ENCODE measurements at places on chromosomes 2 and 18.
A peak's percentile ranks its signal among the peaks of the same experiment; 100 is the strongest.

- no peak for DNase-seq
These were observed 103.8 kb upstream of the APCDD1 start for GRCh38 chr18:10350661-10351060.

- no peak for DNase-seq
These were observed 369 bp downstream of the SMCHD1 start for GRCh38 chr18:2655954-2656236.

DNA sequence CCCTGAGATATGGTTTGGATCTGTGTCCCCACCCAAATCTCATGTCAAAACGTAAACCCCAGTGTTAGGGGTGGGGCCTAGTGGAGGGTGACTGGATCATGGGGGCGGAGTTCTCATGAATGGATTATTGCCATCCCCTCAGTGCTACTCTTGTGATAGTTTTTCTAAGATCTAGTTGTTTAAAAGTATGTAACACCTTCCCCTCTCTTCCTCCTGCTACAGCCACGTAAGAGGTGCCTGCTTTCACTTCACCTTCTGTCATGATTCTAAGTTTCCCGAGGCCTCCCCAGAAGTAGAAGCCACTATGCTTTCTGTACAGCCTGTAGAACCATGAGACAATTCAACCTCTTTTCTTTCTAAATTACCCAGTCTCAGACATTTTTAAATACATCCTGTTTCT, 16.9 kb downstream of the PUM2 start:
- DNase-seq: no peak

DNA sequence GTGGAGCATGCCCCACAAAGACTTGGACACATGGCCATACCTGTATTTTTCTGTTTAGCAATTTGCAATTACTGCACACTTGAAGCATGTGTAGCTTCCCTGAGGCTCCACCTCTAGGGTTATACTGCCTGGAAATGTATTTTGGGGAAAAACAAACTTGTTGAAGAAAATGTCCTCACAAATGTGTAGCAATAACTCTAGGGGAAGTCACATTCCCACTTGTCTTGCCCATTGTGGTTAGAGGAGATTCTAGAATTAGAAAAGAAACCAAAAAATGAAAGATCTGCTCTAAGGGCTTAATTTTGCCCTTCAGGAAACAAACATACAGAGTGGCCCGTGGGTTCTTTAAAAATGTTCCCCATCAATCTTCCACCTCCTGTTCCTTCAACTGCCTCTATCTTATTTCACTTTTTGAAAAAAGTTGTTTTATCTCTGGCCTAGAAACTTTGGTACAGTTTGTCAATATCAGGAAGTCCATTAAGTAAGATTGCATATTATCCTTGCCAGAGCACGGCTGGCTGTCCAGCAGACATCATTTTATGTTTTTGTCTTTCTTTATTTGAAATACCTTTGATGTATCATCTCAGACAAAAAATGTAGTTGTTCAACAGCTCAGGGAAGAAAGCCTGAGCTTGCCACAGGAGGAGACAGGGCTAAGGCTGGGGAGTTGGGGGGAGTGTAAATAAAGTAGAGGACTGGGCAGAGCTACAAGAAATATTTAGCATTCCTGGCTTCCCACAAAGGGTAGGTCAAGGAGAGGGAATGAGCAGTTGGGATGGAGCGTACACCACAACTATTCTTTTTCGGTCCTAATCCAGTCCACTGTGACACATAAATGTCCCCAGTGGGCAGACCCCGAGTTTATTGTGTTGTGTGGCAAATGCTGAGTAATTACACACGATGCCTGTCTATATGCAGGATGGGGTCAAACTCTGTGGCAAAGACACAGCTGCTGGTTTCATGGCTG, 96.8 kb upstream of the CDC42EP3 start:
- DNase-seq: no peak

- DNase-seq: no peak
These were observed 58.1 kb upstream of the TMEM182 start for GRCh38 chr2:102703748-102704147.

DNA sequence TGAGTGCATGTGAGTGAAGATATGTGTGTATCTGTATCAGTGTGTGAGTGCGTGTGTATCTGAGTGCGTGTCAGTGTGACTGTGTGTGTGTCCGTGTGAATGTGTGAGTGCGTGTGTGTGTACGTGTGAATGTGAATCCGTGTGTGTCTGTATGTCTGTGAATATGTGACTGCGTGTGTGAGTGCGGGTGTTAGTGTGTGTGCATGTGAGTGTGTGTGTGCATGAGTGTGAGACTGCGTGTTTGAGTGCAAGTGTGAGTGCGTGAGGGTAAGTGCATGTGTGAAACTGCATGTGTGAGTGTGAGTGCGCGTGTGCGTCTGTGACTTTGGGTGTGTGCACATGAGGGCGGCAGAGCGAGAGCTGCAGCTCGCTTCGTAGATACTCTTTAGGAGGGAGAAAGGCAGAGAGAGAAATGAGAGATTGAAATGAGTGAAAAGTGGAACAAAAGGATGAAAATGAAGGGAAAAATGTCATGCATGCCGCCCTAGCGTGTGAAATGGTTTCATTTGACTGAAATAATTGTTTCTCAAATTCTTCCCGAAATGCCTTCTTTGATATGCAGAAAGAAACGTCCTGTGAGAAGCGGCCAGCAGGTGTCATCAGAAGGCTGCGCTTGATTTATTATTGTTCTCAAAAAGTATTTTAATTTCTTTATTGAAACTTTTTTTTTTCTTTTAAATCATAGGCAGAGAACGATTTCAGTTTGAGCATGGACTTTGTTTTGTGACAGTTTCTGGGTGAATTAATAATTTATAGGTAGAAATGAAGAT, 25.6 kb downstream of the ZNF407 start:
- DNase-seq: no peak

DNA sequence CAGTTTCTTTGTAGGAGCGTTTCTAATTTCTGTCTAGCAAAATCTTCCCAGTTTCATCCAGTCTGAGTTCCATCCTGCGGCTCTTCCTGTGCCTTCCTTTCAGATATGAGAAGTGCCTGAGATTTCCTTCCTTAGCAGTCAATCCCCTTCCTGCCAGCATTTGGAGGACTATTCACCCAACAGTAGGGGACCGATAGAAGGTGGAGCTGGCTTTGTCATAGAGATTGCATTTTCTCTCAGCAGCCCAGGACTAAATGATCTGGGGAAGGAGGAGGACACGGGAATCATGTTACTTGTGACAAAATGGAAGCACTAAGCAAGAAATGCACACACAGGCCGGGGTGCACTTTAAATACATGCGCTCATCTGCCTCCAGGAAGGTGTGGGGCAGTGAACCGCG, 5.6 kb upstream of the SMIM21 start:
- DNase-seq: no peak

- no peak for DNase-seq
These were observed 168.7 kb downstream of the TCF4 start for GRCh38 chr18:55419132-55419946.

- DNase-seq: no peak
These were observed 8.7 kb downstream of the CYRIA start for GRCh38 chr2:16656784-16657391.

- no peak for DNase-seq
These were observed 64.5 kb downstream of the SLC4A5 start for GRCh38 chr2:74278694-74279093.

DNA sequence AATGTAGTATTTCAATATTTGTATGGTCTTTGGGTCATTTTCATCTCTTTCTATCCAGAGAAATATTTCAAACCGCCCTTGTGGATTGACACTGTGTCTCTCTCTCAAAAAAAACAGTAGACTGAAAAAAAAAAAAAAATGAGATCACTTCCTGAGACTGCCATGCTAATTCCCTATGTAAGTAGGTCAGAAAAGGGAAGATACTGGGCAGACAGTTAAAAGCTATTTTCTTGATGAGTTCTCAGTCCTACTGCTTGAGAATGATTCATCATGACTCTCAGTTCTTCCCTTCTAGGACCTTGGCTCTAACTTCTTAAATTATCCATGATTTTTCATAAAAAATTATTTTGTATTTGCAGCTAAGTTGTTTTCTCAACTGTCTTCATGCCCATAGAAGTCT, 672.3 kb upstream of the REG3G start:
- no peak for DNase-seq

DNA sequence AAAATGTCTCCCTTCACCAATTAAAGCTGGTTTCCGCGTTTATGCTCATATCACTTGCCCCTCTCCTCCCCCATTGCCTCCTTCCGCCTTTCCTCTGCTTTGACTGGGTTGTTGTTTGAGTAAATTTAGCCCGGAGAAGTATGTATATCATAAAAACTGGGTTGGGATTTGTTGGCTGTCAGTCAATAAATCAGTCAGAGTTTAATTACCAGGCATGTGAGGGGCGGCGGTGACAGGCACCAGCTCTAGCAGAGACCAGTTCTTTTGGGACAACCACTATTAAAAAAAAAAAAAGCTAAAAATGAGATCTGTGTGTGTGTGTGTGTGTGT, 382.4 kb upstream of the SMIM21 start:
- no peak for DNase-seq

GRCh38 chr2:71614976-71615766, 161.8 kb downstream of the DYSF start:
- no peak for DNase-seq

DNA sequence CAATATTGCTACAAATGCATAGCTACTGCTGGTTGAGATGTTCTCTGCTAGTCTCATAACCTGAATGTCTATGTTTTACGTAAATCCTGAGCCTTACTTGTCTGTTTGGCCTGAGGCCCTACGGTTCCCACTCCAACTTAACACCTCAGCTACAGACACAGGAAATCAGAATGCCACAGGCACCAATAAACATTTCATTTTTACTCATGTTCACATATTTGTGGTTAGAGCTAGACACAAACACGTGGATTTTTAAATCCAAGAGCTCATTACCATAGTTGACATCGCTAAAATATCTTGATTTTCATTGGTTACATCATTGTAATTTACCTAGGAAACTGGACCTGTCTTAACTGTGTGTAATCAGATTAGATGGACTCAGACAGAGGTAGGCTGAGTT, 263.8 kb upstream of the CDH19 start:
- DNase-seq: no peak

GRCh38 chr2:98245491-98245890, 100.8 kb upstream of the CNGA3 start:
- no peak for DNase-seq

GRCh38 chr2:156436497-156437085, 412 bp downstream of the GPD2 start:
- no peak for DNase-seq

DNA sequence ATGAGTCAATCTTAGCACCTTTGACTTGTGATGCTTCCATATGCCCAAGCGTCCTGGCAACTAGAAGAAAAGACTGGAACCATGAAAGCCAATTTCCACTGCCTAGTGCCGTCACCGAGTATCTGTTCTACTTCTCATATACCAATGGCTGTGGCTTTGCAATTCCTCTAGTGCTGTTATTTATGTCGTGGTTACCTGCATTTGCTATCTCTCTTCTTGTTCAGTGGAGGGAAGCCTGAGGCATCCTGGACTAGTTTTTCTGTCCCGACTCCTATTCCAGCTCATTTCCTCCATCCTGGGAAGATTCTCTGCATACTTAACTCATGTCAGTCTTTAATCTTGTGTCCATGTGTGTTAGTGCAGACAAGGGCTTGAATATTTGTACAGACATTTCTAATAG, 117.9 kb downstream of the FEZ2 start:
- no peak for DNase-seq

DNA sequence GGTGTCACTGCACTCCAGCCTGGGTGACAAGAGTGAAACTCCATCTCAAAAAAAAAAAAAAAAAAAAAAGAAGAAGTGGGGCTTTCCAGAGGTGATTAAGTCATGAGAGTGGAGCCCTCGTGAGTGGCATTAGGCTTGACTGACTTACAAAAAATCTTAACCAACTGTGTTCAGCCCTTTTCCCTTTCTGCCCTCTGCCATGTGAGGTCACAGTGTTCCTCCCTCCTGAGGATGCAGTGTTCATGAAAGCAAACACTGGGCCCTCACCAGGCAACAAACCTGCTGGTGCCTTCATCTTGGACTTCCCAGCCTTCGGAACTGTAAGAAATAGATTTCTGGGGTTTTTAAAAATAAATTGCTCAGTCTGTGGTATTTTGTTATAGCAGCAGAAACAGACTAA, 37.0 kb upstream of the METTL21A start:
- no peak for DNase-seq

GRCh38 chr2:49351560-49351959, 197.2 kb upstream of the FSHR start:
- DNase-seq: no peak

GRCh38 chr18:68893354-68893753, 95.5 kb downstream of the CCDC102B start:
- no peak for DNase-seq

DNA sequence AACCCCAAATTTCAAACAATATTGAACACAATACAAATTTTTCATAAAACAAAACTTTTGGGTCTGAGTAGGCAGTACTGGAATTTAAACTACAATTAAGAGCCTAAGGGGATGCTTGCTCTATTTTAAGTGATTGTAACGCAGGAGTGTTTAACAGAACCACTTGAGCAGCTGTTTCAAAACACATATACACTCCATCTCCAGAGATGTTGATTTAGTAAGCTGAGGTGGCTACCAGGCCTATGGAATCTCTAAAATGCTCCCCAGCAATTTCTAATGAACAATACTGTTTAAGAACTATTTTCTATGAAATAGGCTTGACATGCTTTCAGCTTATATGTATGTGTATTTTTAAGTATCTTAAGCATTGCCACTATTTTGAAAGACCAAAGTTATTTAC, 58.5 kb downstream of the SP3 start:
- DNase-seq: no peak

DNA sequence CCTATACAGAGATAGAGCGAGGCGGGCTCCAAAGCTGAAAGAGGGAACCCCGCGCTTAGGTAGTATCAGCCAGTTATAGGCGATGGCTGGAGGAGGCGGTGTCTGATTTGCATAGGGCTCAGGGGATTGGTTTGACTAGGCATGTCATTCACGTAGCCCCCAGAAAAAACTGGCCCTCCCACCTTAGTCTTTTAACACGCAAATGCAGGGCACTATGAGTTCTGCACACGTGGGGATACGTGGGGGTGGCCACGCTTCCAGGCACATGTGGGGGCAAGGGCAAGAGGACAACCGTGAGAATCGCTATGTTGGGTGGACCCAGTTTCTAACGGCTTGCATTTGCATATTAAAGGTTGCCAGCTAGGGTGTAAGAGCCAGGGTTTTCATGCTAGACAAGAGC, 56.7 kb upstream of the MSTN start:
- DNase-seq: no peak

DNA sequence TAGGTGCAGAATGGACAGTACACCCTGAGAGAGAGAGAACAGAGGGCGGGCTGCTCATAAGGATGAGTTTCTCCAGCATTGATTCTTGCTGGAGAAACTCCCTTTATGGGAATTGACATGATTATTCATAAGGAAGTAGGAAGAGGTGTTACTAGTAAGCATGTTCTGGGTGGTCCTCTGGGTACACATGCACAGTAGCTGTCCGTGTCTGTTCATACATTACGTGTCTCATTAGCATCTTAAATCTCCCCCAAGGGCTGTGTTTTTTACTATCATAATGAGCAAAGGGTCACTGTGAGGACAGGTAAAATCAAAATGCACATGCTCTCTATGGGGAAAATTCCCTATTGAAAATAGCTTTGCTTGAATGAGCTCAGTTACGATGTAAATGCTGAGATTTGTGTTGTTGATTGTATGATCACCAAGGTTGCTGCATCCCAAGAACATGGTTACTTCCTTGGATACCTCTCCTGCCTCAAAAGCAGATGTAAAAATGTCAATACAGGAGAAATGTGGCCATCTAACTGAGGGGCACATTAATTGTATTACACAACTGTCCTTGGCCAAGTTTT, 238.9 kb downstream of the CDH20 start:
- no peak for DNase-seq

GRCh38 chr2:230878599-230879188, 14.0 kb downstream of the ITM2C start:
- DNase-seq: no peak

GRCh38 chr2:218892693-218893348, 12.2 kb downstream of the WNT10A start:
- peak; percentile 61 for DNase-seq

GRCh38 chr2:206256706-206257205, 17.7 kb upstream of the ZDBF2 start:
- DNase-seq: no peak
